Amniotic epithelial cell (primary cell): ENCODE measurements at places on chromosomes 2 and 18.
A peak's percentile ranks its signal among the peaks of the same experiment; 100 is the strongest.

DNA sequence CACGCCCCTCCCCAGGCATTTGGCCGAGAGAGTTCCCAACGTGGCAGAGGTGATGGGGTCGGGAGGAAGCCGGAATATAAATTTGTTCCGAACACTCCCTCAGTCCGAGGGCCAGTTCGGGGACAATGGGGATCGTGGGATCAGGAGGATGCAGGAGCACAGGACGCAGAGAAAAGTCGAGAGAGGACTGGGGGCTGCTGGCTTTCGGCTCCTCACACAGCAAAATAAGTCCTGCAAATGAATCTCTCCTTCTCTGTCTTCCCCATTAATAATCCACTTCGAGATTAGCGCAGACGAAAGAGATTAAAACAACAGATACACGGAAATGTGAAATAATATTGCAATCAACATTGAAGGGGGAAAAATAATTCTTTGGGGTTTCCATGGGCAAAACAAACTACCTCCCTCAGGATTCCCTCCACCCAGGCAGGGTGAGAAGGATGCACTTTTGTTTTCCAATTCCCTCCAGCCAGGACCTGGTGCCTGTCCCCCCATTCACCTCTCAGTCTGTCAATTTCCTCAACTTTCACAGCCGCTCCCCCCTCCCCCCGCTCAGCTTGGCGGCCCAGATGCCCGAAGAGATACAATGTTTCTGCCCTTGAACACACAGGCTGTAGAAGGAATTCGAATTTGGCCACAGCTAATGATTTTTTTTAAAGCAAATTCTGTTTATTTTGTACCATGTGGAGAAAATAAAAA lies 3.1 kb upstream of the ZEB2 start:
- no peak for DNase-seq

GRCh38 chr2:196244516-196244915 lies 73.1 kb upstream of the STK17B start:
- DNase-seq = no peak

- no peak for DNase-seq
These were observed 89.3 kb upstream of the CELF4 start for GRCh38 chr18:37654731-37655369.

DNA sequence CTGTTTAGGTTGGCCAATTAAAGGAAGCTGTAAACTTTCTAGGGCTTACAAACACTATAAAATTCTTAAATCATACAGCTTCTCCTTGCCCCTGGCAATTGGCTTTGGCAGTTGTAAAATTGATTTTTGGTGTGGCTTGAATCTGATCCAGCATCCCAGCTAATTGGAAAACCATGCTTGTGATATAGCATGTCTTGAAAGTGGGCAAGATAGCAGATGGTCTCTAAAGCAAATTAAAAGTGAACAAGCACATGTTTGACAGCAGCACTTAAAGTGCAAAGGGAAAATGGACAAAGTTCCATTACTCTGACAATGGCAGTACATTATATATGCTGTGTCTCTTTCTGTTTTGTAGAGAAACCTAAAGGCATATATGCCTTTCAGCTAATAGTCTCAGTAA lies 302.9 kb upstream of the NXPH2 start:
- DNase-seq = no peak

DNA sequence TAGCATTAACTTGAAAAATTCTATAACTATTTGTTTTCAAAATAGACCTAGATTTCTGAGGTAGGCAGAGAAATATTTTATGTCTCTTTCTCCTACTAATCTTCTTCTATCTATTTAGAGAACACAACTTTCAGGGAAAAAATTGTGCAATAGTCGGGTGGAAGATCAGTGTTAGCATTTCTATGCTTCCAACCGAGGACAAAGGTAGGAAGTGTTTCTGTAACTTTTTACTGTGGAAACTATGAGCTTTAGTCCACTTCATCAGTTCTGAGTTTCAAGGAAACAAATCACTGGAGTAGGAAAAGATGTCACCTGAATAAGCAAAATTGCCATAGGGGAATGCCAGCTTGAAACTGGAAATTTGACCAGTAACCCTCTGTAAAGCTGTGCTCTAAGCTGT lies 207.7 kb upstream of the CTAGE1 start:
- DNase-seq = peak; percentile 64

GRCh38 chr2:151325581-151326095 lies 31.8 kb upstream of the TNFAIP6 start:
- DNase-seq = no peak

DNA sequence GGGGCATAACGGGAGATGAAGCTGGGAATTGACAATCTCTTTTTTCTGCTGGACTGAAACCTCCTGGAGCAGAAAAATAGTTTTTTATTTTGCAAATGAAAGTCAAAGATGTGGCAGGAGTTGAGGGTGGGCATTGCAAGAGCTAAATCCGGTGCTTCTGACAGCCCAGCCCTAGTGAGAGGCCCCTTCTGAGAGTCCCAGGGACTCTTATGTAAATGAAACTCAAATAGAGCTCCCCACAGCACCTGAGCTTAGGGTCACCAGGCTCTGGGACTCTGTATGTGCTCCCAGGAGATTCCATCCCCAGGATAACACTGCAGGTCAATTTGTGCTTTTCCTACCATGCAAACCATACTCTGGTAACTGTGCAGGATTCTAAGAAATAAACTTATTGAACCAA lies 192.8 kb downstream of the ANKRD30B start:
- DNase-seq = no peak

DNA sequence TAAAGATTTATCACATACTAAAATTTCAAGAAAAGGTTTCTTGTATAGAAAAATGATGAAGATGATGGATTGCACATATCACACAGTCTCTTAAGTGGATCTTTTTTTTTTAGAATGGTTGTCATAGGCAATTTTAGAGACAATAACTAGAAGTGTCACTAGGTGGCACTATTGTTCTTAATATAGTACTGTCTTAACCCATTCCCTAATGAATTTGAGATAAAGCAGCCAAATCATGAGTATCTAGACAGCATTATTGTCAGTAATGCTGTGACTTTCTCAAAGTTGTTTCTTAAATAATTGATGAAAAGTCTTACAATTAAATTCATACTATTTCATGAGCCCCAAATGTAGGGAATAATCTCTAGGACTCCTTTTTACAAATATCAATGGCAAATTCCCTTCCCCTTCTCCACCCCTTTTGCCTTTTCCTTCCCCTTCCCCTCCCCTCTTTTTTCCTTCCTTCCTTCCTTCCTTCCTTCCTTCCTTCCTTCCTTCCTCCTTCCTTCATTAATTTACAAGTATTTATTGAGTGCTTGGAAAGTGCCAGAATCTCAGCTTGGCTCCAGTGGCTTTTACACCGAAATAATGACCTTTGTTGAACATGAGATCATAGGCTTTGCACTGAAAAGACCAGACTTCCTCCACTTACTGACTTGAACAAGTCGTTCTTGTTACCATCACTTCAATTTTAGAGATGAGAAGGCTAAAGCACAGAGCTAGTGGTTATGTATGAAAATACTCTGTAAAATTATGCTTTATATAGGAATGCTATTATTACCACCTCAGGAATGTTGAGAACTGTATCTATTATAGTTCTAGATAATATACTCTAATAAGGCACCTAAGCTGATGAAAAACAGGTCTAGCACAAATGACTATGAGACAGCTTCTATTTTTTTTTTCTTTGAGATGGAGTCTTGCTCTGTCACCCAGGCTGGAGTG lies 19.8 kb downstream of the MYL12B start:
- DNase-seq = peak; percentile 83

- DNase-seq = no peak
These were observed 18.1 kb upstream of the EFHD1 start for GRCh38 chr2:232615339-232615738.

DNA sequence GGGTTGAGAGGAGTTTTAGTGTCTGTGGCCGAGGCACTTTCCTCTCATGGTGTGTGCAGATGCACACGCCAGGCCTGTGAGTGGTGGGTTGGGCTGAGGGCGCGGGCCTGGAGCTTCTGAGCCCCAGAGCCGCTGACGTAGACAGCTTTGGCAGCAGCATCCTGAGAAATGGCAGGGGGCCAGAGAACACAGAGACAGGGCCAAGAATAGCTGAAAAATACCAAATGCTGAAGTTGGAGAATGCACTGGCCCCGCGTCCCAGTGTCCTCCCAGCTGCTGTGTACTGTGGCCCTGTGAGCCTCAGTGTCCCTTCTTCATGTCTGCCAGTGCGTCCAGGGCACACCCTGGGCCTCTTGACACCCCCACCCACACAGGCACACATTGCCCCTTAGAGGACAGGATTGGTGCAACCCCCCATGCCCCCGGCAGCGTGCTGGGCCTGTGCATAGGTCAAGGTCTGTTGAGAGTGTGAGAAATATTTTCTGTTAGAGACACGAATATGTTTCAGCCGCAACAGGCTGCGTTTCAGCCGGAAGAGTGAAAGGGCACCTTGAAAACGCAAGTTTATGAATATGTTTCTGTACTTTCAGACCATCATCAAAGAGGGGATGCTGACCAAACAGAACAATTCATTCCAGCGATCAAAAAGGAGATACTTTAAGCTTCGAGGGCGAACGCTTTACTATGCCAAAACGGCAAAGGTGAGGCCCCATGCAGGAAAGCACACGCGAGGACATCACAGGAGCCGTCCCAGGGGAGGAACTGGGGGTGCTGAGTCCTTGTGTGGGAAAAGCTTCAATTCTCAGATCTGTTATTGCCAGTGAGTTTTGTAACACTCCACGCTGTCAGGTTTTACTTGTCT lies 33.6 kb downstream of the DGKD start:
- DNase-seq = peak; percentile 67

GRCh38 chr18:8424917-8425725 lies 184.1 kb upstream of the RAB12 start:
- peak; percentile 76 for DNase-seq

DNA sequence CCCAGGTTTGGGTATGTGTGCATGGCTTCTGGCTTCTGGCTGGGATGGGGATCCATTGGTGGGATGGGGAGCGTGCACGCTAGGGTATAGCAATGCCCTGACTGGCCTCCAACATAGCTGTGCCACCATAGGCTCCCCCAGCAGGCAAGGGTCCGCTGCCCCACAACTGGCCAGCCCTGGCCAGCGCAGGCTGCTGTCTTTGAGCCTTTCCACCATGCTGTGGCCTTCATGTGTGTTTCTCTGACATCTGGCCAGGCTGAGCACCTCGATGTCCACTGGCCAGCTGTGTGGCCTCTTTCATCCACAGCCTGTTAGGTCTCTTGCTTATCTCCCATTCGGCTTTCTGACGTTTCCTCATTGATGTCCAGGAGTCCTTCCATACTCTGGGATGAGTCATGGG lies 231.3 kb downstream of the NDUFA10 start:
- DNase-seq = no peak

DNA sequence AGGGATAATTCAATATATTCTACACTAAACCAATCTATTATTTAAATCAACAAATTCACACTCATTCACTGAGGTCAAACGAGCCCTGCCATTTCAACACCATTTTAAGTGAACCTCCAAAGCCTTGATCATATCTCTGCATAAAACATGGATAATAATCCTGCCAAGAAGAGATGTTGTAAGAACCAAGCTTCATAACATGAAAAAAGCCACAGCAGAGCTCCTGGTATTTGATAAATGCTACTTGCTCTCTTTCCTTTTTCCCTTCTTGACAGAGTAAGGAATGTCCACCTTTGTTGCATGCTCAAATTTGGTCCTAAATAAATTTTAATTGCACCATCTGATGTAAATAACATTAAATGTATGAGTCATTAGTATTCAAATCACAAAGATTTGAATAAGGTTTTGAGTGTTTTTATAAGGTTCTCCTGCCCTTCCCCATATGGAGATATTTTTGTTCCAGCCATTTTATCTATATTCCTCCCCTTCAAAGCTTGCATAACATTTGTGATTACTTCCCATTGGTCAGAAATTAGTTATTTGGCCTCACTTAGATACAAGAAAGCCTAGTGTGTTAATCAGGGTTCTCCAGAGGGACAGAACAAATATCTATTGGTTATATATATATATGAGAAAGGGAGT lies 318.8 kb downstream of the RND3 start:
- DNase-seq = peak; percentile 93

- no peak for DNase-seq
These were observed 4.2 kb downstream of the IRS1 start for GRCh38 chr2:226795281-226796011.

DNA sequence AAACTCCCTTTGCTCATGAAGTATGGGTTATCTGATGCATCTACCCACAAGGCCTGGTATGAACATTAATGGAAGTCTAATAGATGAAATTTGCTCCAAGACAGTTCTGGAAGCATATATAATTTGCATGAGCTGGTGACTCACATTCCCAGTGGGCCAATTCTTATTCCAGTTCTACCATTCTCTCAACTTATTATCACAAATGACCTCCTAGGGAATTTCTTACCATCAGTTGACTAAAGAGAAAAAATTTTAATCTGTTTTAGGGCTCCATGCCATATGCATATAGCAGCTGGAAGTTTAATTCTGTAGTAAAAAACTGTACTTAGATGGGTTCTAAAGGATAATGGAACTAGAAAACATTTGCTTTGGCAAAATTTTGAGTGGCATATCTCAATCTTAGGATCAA lies 165.2 kb upstream of the COL3A1 start:
- peak; percentile 88 for DNase-seq

- no peak for DNase-seq
These were observed 213.8 kb downstream of the AFF3 start for GRCh38 chr2:99928470-99929053.

- DNase-seq = no peak
These were observed 486.1 kb upstream of the UBE2E3 start for GRCh38 chr2:180494286-180494685.

DNA sequence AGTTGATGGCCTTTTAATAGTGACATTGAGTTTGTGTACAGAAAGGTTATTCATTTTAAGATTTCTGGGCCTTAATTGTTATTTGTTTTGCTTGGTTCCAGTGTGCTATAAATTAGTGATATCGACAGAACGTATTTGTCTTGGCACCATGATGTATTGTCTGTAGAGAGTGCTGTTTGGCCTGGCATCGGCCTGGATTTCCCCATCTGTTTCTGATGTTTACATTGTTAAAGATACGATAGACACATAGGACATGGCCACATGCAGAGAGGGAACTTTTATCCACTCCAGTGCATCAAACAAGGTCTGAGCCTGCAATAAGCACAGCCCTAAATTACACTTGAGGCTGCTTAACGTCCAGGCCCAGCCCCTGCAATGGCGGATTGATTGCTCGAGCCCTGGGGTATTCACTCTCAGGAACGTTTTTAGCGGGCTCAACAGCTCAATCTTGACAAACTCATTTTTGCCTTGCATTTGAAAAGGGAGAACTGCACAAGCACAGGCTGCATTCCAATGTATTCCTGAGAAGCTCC lies 144.7 kb downstream of the SLC4A3 start:
- DNase-seq = no peak

- peak; percentile 22 for DNase-seq
These were observed 797 bp downstream of the TTC32 start for GRCh38 chr2:19900931-19901441.
